Urinary bladder (tissue), 4 donors: ENCODE measurements at places on chromosomes 5 and 9. TPM values are rescaled to one million over a fixed set of nuclear protein-coding genes. Genes with fewer than 3 reads are reported as not detected.

HTR1A gene
- not detected for total RNA-seq

TPRN gene
- 3.0 TPM for total RNA-seq

DBH gene
- 0.79 TPM for total RNA-seq

STC2 gene
- 3.4 TPM for total RNA-seq

SHB gene
- total RNA-seq, result 10.4 TPM

TNFSF8 gene
- 2.3 TPM for total RNA-seq

CYSRT1 gene
- total RNA-seq, result 0.42 TPM

C8G gene
- 1.0 TPM for total RNA-seq

RNF183 gene
- 0.26 TPM for total RNA-seq

IL33 gene
- total RNA-seq, result 123 TPM

MELK gene
- total RNA-seq, result 18.9 TPM

FOXD4L4 gene
- total RNA-seq, result not detected

PDGFRB gene
- total RNA-seq, result 112 TPM
